ENCODE measurements at places on chromosomes 13 and 19.

DNA sequence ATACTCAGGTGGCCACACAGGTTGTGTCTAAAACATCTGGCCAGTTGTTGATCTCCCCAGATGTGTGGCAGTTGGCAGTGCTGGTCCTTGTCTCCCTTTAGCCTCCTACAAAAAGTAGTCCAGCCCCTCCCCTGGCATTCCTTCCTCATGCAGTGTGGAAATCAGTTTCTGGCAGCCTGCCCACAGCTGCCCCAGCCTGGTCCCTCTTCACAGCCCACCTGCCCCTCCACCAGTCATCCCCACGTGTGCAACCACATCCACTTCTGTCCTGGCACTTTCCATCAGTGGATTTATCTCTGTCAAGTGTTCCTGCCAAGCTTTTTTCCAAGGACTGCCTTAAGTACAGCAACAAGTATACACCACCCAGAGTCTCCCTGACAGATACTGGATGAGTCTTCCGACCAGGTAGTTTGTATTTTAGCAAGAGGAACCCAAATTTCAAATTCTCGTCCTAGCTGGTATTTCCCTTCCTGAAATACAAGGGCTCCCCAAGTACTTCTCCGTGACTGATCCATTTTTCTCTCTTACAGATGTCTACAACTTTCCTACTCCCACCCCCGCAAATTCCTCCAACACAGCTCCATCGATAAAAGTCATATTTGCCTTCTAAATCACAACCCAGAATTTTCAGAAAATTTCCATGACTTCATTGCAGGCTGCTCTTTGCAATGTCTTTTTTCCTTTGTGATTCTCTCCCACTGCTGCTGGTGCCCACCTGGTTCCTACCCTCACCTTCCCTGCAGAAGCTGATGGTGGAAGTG is 313.5 kb downstream of the FOXO1 start:
- DNase-seq: no peak

DNA sequence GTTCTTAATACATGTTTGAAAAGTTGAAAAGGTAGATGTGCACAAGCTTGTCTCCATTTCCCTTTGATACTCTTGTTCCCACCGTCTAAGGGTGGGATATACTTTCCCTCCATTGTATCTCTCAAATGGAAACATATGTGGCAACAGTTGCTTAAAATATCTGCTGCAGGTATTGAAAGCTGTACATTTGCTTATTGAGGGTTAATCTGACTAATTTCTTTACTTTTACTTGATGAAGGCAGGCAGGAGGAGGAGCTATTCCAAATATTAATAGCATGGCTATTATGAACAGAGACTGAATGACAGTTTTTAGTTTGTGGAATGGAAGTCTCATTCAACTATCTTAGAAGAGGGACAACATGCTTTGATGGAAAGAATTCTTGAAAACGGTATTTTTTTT is 103.8 kb downstream of the SLC10A2 start:
- no peak for DNase-seq

DNA sequence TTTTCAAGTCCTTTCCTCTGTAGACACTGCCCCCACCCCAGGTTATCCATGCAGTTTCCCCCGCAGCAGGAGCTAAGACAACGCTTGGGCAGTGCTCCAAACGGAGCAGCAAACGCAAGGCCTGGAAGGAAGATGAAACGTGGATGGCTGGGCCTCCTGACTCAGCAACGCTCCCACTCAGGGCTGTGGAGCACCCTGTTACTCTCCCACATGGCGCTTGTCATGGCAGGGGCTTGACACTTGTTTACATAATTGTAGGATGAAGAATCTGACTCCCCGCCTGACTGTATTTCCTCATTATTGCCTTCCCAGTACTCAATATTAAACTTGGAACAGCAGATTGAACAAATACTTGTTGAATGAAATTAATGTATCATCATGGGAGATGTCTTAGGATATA is 799 bp upstream of the C1QTNF9B start:
- no peak for DNase-seq

- DNase-seq: no peak
Observed at GRCh38 chr13:30863231-30863630, 42.8 kb upstream of the MEDAG start.

- no peak for DNase-seq
Observed at GRCh38 chr13:32495429-32495828, 43.2 kb downstream of the N4BP2L2 start.

DNA sequence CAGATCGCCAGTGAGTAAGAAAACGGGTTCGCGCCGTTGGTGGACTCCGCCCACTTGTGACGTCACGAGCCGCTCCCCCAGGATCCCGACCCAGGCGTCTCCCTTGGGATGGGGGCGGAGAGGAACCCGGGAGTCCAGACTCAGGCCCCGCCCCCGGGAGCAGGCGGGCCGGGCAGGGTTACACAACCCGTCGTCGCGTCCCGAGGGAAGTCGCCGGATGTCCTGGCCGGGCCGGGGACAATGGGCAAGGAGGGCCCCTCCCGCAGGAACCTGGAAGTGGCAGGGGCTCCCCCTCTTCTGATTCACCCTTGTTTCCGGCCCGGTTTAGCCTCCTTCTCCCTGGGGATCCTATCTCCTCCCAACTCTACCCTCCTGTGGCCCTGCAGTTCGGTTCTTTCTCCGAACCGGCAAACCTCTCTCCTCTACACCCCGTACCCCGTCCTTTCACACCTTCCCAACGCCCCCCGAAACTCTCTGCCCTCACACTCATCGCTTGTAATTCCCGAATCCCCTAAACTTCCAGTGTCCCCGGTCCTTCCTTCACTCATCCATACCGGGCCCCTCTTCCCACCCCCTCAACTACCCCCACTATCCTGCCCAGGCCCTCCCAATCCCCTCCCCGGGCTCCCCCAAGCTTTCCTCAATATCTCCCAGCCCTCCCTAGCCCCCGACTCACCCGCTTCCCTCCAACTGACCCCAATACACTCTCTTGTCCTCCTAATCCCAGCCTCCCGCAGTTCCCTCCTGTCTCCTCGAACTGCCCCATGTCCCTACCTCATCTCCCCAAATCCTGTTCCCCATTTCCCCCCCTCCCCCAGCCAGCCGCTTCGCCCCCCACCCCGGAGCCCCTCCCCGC is 20.0 kb upstream of the ERCC1 start:
- no peak for DNase-seq

All from stimulated activated CD8-positive, alpha-beta memory T cell treated with anti-CD3 and anti-CD28 coated beads, Interleukin-2, amount 100 ng/mL, for 1 hour (primary cell).